ENCODE measurements at places on chromosomes 1 and 21.

DNA sequence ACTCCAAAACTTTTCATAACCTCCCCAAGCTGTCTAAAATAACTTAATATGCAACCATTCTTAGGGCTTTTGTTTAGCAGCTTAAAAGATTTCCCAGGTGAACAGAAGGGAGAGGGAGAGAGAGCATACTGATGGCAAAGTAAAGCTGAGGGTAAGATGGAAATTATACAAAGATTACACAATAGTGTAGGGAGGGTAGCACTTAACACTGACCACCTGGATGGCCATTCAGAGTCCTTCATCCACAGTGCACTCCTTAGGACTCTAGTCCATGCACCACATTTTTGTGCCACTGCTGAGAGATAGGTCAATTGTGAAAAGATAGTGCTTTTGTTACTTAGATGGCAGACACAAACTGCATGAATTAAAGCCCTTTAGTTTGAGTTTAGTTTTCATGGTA lies 574.6 kb downstream of the LMO4 start:
- DNase-seq, result no peak

- DNase-seq, result no peak
These were observed 14.4 kb downstream of the PRR9 start for GRCh38 chr1:153231785-153232184.

- no peak for DNase-seq
These were observed 8.8 kb downstream of the RAB7B start for GRCh38 chr1:205994346-205994745.

DNA sequence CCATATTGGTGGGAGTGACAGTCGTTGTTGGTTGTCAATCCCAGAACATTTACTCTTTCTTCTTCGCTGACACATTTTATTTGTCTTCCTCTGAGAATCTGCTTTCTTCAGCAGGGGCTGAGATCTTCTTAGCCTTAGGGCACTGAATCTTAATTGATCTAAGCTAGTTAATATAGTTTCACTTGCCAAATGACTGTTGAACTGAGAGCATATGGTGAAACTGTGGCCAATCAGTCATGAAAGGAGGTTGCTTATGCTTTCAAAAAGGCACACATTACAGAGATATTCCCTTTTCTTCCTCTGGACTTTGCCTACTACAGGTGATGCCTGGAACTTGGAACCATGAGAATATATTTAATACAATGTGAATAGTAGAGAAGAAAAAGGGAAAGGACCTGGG lies 60.0 kb upstream of the KIAA0040 start:
- no peak for DNase-seq

- peak; percentile 61 for DNase-seq
These were observed 165.9 kb downstream of the SDCCAG8 start for GRCh38 chr1:243421784-243422183.

GRCh38 chr1:24283326-24284155 lies 35.6 kb upstream of the GRHL3 start:
- peak; percentile 73 for DNase-seq

DNA sequence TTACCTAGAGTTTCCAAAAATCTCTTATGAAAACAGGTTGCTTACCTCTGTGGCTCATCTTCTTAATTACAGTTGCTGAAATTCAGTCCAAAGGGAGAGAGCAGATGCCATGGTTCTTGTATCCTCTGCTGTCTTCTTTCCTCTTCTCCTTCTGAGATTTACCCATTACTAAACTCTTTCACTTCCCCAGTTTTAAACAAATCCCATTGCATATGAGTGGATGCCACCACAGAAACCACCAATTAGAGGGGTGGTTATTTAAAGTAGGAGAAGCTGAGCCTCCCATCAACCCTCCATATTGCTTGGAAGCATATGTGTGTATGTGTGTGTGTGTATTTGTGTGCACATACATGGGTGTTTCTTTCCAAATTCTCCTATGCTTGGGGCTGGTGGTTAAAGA lies 128.5 kb upstream of the KCNK1 start:
- DNase-seq, result no peak

DNA sequence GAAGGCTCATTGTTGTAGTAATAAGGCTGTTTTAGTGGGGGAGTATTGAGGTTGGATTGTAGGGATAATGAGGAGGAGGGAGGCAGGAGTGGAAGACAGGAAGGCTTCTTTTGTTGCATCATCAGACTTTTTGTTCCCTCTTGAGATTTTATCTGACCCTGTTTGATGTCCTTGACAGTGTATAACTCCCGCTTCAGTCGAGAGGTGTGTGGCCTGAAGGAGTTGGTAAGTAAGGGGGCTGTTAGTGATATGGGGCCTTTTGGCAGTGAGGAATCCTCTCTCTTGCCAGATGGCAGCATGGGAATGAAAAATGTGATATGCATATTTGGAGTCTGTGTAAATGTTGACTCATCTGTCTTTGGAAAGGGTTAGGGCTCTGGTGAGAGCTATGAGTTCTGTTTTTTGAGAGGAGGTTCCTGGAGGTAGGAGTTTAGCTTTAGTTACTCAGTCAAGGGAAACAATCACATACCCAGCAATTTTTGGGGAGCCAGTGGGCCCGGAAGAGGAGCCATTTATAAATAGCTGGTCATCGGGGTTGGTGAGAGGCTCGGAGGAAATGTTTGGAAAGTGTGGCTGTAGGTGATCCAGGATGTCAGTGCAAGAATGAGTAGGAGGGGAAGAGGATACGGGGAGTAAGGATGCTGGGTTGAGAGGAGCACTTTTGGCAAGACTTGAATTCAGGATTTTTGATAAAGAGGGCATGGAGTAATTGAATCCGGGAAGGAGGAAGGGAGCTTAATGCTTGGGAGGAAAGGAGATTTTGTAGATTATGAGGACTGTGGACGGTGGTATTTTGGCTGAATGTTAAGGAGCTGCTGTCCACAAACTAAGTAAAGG lies 136.7 kb upstream of the ETV3 start:
- DNase-seq, result peak; percentile 21
